ENCODE measurements at places on chromosomes 4 and X.

DNA sequence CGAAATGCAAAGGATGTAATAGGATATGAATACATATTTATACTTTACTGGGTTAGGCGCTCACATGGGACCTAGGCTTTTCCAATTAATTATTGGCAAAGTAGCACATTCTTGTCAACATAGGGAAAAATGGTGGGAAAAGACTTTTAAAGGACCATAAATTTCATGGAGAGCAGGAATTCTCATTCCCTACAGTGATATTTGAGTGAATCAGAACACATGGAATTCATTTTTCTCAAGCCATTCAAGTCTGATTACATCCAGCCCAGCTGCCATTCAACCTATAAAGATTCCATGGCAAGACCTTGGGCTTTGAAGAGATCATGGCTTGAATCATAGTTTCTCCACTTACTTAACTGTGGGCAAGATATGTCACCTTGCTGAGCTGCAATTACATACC lies 150.4 kb downstream of the SOWAHB start:
- no peak for DNase-seq

DNA sequence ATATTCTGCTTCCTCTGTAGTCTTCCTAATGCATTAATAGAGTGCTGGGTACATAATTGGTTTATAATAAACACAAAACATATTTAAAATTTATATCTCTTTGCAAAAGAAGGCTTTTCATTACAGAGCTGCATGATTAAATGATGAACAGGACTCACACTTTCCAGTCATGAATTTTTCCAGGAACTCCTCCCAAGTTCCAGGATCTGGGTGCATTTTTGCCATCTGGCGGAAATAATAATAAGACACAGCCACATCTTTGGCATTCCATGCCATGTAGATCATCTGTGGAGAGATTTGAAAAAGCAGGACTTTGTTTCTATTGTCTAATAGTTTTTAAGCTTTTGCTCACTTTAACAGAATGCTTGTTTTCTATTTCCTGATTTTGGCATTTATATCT lies 40.2 kb upstream of the SULT1B1 start:
- DNase-seq: no peak

- DNase-seq: no peak
Observed at GRCh38 chr4:57435300-57435699, 325.1 kb upstream of the IGFBP7 start.

DNA sequence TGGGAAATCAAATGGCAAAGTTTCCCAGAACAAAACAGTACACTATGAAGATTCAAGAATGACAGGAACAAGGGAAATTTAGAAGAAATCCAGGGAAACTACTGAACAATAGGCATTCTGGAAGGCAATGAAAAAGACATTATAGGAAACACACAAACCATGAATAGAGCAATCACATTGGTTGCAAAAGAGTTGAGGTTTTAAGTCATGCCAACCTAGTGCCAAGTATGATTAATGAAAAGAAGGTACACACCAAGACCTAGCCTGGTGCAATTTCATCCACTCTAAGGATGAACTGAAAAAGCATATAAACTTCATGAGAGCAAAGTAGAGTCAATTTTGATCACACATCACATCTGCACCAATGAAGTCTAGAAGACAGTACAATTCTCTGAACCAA lies 326.9 kb downstream of the PDHA2 start:
- DNase-seq: no peak

GRCh38 chr4:13866881-13867280 lies 239.4 kb upstream of the BOD1L1 start:
- no peak for DNase-seq

DNA sequence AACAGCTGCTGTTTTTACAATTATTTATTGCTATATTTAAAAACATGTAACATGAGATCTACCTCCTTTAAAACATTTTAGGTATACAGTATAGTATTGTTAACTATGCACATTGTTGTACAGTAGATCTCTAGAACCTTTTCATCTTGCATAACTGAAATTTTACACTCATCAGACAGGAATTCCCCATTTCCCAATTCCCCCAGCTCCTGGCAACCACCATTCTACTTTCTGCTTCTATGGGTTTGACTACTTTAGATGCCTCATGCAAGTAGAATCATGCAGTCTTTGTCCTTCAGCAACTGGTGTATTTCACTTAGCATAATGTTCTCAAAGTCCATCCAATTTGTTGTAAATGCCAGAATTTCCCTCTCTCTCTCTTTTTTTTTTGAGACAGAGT lies 9.7 kb upstream of the LSM6 start:
- no peak for DNase-seq

- DNase-seq: no peak
Observed at GRCh38 chr4:113827285-113827684, 65.7 kb upstream of the CAMK2D start.

DNA sequence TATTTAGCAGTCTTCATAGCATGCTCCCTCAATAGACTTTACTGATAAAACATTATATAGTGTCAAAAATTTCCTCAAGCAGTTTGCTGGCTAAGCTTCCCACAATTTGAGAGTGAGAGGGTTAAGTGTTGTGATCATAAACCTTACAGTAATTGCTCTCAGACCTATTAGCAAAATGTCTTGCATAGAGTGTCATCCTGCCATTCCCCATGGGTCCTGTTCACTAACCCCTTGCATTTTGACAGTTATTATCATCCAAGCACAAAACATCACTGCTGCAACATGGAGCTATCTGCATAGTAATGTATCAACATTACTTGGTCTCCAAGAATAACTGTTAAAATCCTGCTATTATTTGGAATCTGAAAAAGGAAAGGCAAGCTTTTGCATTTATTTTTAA lies 196.1 kb upstream of the GK2 start:
- DNase-seq: no peak
